AG10803 (cell line): ENCODE measurements at places on chromosomes 1 and 21.

GRCh38 chr1:22747021-22747734 is 36.5 kb downstream of the EPHB2 start:
- peak; percentile 51 for DNase-seq

GRCh38 chr21:39047046-39047445 is 136.2 kb downstream of the PSMG1 start:
- DNase-seq, result no peak

- no peak for DNase-seq
These were observed 22.5 kb downstream of the BATF3 start for GRCh38 chr1:212677136-212677535.

DNA sequence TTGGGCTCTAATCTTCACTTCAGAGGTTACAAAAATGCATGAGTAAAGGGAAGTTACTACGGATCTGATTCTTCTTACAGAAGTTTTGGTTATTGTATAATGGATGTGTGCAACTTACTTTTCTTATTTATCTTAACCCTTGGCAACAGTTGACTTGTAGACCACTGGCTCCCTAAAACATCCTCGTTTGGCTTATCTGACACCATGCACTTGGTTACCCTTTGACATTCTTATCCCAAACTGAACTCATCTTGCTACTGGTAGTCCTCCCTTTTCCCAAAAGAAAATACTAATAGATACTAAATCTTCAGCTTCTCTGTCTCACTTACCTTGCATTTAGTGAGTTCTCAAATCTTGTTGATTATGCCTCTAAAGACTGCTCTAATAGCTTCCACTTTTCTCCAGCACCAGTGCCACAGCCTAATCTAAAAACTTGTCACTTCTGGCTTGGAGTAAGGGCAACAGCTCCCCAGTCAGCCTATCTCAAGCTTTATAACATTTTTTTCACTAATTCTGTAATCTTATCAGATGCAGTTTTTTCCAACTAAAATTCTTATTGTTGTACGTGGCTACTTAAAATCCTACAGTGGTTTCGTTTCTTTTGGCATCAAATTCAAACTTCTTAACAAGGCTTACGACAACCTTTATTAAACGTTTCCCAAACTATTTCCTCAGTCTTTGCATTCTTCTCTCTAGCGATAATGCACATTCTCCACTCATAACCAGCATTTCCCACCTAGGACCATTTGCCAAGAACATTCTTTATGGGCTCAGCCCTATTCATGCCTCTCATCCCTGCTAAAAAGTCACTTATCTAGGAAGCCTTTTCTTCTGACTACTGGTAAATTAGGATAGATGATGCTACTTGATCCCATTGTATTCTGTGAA is 204.2 kb downstream of the KCNT2 start:
- peak; percentile 6 for DNase-seq

GRCh38 chr1:167749741-167750140 is 28.0 kb downstream of the MPZL1 start:
- DNase-seq, result no peak

- no peak for DNase-seq
These were observed 1.5 kb upstream of the PMVK start for GRCh38 chr1:154937988-154938386.

DNA sequence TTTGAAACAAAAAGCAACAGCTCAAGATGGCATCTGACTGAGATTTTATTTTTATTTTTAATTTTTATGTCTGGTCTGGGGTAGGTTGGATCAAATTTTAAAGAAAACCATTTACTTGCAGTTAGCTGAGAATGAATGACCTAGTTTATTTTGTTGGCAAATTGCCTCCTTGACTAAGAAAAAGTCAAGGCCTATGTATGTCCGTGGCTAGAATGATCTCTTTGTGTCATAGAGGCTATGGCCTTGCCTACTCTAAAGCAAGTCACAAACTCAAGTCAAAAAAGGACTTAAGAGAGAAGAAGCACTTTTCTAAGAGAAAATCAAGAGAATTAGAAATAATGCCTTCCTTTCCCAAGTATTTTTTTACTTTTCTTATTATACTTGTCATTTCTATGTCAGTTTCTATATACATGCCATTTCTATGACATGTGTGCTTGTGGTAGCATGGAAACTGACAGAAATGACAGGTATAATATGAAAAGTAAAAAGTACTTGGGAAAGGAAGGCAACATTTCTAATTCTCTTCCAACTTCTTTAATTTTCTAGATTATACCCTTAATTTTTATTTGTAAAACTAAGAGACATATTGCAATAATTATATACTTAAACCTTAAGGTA is 136.7 kb downstream of the CENPF start:
- DNase-seq, result no peak

- no peak for DNase-seq
These were observed 59.0 kb upstream of the C1orf53 start for GRCh38 chr1:197843401-197843800.

GRCh38 chr1:119347858-119348257 is 20.7 kb upstream of the HAO2 start:
- DNase-seq, result no peak

- DNase-seq, result no peak
These were observed 20.6 kb downstream of the MTHFR start for GRCh38 chr1:11784993-11785769.

- no peak for DNase-seq
These were observed 151.1 kb downstream of the GABPA start for GRCh38 chr21:25885880-25886279.

- no peak for DNase-seq
These were observed 283.4 kb downstream of the PTPRU start for GRCh38 chr1:29519788-29520110.

- no peak for DNase-seq
These were observed 67.5 kb downstream of the TMEM53 start for GRCh38 chr1:44606701-44607281.
